ENCODE measurements at places on chromosomes 4 and X.

GRCh38 chrX:103806862-103807474 is 25.1 kb downstream of the RAB9B start:
- no peak for DNase-seq

GRCh38 chr4:16794816-16795445 is 103.5 kb downstream of the LDB2 start:
- peak; percentile 68 for DNase-seq

- DNase-seq, result peak; percentile 55
Measured at GRCh38 chr4:173821876-173822275, 291.8 kb upstream of the HAND2 start.

GRCh38 chr4:24722026-24722568 is 73.3 kb upstream of the SOD3 start:
- DNase-seq, result no peak

DNA sequence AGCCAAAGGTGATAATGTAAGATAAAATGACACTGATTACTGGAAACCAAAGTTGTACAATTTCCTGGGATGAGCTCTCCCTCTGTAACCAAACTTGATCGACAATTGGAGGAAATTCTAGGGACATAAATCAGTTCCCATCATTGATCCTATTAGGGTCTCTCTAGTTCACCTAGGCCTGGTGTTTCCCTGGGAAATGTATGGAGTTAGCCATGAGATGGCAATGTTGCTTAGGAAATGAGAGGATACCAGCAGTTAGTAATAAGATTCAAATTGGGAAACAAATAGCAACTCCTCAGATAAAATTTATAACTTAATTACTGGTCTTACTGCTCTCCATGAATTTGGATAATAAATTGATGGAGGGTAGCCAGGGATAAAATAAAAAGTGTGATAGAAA is 52.2 kb downstream of the SPATA18 start:
- DNase-seq, result peak; percentile 45

DNA sequence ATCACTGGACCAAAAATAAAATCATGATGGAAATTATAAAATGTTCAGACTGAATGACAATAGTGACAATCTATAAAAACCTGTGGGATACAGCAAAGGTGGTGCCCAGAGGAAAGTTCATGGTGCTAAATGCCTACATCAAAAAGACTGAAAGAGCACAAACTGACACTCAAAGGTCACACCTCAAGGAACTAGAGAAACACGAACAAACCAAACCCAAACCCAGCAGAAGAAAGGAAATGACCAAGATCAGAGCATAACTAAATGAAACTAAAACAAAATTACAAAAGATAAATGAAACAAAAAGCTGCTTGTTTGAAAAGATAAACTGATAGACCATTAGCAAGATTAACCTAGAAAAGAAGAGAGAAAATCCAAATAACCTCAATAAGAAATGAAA is 78.7 kb downstream of the ANAPC10 start:
- no peak for DNase-seq

- peak; percentile 76 for DNase-seq
Measured at GRCh38 chr4:140673729-140674128, 82.5 kb downstream of the TBC1D9 start.

DNA sequence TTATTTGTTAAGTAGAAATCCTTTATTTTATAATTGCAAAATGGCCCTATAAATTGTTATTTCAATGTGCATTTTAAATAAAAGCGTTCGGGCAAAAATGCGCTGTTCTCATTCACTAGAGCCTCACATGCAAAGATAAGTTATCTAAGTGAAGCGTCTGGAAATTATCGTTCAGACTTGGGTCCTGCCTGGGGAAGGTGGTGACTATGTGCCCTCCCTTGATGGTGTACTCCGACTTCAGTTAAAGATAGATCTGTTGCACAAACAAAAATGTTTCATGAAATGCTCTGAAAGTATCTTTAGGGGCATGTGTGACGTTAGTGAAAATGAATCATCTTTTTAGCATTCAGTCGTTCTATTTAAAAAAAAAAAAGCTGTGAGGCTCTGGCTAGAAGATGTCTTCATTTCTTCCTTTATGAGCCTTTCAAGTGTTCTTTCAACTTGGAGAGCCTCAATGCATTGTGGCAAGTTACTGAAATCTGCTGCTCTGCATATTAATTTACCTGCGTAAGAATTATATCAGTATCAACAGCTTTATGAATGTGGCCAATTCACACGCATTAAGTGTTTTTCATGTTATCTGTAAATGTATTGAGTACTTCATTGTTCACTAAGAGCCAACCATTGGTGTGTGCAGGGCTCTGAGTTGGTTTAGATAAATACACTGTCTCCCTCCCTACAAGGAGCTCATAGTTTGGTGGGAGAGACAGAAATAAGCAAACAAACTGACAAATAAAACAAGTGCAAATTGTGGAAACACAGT is 83.0 kb downstream of the AFF1 start:
- peak; percentile 63 for DNase-seq

DNA sequence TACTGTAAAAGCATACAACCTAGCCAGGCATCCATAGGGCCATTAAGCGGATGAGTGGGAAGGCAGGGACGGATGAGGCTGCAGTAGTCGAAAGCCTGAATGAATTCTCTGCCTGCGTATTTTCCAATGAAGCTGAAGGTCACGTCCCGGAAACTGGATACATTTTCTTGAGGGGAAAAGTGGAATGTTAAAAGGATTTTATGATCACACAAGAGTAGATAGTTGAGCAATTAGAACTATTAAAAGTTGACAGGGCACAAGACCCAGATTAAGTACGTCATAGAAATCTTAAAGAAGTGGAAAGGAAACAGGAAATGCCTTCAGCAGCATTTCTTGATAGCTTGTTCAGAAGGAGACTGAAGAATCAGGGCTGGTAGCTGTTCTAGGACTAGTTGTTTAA is 98.3 kb upstream of the CXXC4 start:
- DNase-seq, result peak; percentile 11

DNA sequence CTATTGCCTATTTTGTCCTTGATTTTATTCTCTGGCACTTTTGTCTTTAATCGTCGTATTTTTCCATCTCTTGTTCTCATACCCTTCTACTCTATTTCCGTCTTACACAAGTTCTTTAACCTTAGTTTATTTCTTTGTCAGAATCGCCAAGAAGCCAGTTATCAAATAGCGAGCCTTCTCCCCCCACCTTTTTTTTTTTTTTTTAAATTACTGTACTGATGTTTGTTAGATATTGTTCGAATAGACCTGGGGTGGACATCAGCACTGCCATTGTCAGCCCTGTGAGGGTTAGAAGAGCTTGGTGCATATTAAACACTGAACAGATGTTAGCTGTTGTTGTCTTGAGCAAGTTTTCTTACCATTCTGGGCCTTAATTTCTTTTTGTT is 1.2 kb downstream of the SPCS3 start:
- DNase-seq, result no peak

DNA sequence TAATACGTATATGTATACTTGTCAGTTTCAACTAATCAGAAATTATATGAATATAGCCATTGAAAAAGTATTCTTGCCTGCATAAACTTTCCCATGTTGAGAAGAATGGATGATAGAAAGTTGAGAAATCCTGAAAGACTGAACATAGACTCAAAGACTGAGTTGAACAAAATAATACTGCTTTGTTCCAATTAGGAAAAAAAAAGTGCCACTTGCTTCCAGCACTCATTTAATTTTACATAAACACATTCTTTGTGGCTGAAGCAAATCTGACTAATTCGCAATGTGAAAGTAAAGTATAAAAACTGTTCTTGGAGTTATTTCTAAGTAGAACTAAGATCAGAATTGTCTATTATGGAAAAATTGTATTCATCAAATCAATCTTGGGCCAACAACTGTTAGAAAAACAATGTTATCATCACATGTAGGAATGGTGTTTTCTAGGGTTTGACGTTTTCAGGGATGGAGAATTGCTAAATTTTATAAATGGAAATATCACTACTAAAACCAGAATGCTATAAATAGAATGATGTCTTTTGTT is 2334.6 kb downstream of the PCDH7 start:
- no peak for DNase-seq

DNA sequence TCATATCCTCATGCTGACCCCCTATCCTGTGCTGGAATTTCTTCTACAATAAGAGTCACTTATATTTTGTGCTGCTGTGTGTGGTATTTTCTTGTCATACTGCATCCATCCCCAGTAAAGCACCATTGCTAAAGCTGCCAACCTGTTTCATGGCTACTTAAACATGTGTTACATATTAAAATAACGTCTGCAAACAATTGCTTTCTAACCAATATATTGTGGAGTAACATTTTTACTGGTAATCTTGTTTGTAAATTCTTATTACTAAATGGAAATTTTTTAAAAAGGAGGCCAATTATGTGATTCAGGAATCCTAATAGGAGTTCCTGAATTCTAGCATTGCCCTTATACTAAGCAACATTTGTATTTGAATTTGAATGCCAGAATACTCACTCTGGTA is 160.3 kb upstream of the VEGFC start:
- DNase-seq, result peak; percentile 17

DNA sequence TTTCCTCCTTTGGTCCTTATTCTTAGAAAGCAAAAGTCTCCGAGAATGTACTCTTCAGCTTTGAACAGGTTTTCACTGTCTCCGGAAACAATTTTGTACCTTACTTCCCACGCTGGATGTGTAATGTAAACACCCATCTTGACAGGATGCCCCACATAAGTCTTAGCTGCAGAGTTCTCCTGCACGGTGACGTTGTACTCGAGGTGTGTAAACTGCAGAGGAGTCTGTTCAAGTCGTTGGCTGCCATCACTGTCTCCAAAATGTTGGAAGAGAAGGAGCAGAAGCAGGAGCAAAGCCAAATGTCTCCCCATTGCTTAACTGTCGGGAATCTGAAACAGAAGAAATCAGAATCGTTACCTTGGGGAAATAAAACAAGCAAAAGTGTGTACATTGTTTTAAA is 14.1 kb downstream of the FAT1 start:
- DNase-seq, result no peak

DNA sequence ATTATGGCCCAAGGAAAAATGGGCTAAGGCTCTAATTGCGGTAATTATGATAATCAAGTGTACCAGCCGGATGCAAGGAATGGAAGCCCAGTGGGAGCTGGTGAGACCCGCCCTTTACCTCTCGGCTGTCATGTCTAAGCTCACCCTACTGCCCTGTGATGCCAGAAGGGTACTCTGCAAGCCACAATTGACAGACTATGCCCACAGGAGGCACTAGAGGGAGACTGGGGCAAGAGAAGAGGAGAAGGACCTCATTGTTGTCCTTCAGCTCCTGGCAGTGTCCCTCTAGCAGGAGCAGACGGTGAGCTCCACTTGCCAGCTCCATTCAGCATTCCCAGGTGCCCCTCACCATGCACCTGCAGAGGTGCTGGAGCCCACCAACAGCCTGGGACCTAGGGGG is 141.8 kb downstream of the SMIM20 start:
- no peak for DNase-seq

DNA sequence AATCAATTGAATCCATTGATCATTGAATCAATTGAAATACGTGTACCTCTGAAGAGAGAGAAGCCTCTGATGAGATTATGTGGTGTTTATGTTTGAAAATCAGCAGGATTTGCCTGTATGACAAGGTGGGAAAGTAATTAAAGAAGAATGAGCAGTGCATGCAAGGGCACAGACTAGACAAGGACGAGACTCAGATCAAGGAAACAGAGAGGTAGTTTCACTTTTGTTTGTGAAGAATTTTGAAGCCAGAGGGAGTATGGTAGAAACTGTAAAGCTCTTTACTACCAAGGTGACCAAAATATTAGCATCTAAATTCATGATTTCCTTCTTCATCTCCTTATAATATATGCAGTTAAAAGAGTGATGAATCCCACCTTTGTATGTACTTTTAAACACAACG is 1830.0 kb upstream of the IGFBP7 start:
- DNase-seq, result no peak

- no peak for DNase-seq
Measured at GRCh38 chr4:26779224-26779623, 81.4 kb upstream of the STIM2 start.

DNA sequence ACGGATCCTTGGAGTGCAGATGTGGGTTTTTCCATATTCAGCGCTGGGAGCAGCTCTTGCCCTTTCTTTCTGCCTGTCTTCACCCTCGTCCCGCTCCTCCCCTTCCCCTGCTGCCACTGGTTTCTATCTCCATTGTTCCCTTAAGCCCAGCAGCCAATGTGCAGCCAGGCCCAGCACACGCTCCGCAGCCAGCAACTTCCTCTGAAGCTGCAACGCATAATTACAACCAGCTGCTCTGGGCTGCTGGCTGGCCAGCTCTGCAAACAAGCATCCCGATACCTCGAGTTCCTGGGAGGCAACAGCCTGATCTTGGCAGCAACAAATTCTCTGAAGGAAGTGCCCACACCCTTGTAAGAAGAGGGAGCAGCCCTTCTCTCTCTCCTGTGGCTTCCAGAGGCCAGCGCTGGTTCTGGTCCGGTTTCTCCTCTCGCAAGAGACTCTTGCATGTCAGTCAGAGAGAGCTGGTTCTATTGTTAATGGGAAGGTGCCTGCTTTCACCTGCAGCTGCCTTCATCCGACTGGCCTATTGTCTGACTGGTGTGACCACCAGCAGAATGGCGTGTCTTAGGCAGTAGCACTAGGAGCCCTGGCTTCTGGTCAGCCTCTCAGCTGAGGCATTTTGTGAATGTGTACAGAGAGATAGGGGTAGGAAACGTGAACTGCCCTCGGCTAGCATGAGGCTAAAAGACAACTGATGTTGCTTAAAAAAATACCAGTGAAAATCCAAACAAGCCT is 83.8 kb upstream of the MAML3 start:
- DNase-seq, result peak; percentile 97

DNA sequence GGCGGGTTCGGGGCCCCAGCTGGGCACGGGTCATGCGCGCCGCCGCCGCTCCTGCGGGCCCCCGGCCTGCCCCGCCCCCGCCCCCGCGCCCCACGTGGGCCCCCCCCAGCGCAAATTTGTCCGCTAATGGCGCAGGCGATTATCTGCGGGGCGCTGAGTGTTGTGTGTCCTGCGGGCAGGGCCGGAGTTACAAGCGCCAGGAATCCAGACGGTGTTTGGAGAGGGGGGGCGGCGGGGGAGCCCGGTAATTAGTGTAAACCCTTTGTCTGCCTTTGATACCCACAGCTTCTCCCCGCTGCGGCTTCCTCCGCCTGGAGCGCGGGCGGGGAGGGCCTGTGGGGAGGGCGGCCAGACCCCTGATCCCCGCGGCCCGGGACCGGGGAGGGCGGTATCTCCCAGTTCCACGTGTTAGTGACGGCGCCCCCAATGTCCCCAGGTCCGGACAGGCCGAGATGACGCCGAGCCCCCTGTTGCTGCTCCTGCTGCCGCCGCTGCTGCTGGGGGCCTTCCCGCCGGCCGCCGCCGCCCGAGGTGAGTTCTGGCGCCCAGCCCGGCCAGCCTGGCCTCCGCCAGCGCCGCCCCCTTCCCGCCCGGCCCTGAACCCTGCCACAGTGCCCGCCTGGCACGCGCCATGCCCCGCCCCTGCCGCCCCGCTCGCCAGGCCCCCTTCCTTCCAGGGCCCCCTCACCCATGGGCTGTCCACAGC is 761 bp downstream of the FGFRL1 start:
- DNase-seq, result no peak

DNA sequence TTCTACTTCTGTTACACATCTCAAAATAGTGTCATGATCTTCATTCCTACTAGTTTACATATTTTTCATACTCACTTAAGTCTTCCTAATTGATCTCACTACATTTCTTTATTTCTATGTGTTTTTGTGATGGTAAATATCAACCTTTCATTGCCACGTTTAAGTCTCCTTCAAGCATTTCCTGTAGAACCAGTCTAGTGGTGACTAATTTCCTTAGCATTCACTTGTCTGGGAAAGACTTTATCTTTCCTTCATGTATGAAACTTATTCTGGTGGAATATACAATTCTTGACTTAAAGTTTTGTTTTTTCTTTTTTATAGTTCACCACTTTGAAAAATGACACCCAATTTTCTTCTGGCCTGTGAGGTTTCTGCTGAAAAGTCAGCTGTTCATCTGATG is 181.4 kb upstream of the NEIL3 start:
- DNase-seq, result peak; percentile 47
